ENCODE measurements at places on chromosomes 4 and X.

GRCh38 chr4:54066718-54067129 lies 2.3 kb upstream of the CHIC2 start:
- DNase-seq: no peak

DNA sequence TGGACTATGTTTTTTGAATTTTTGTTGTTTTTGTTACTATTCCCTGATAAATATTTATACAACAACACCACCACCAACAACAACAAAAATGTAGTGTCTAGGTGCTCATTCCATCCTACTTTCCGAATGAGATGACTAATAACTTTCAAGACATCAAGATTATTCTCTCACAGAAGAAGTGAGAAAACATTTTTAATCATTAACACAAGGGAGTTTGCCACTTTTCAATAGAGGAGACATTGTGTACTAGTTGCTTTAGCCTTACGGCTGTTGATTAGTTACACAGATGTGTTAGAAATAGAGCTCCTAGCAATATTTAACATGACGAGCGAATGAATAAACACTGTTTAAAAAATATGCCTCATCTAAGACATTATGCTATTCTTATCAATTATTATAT lies 898.8 kb downstream of the C4orf33 start:
- DNase-seq: no peak

GRCh38 chr4:168484626-168485025 lies 4.3 kb upstream of the DDX60L start:
- no peak for DNase-seq

- DNase-seq: no peak
Observed at GRCh38 chr4:173524218-173525117, 5.6 kb downstream of the HAND2 start.

DNA sequence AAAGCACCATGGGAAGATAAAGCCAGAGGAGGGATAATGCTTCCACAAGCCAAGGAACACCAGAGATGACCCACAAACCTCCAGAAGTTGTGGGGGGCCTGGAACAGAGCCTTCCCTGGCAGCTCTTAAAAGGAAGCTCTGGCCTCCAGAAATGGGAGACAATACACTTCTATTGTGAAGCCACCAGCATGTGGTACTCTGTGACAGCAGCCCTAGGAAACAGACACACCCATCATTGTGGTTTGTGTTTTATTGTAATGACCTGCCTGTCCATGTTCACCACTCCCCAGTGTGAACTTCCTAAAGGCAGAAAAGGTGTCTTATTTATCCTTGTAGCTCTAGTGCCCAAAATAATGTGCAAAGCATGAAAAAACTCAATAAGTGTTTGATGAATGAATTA lies 264.1 kb upstream of the GATB start:
- no peak for DNase-seq

GRCh38 chrX:1205681-1206611 lies 6.5 kb downstream of the CRLF2 start:
- DNase-seq: peak; percentile 95

- DNase-seq: no peak
Observed at GRCh38 chr4:139453041-139453370, 915 bp upstream of the RAB33B start.

DNA sequence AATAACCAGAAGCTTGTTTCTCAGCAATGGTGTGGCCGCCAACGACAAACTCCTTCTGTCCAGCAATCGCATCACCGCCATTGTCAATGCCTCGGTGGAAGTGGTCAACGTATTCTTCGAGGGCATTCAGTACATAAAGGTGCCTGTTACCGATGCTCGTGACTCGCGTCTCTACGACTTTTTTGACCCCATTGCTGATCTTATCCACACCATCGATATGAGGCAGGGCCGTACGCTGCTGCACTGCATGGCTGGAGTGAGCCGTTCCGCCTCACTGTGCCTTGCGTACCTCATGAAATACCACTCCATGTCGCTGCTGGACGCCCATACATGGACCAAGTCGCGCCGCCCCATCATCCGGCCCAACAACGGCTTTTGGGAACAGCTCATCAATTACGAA lies 383 bp downstream of the DUSP21 start:
- DNase-seq: no peak

GRCh38 chrX:45850775-45851433 lies 650.2 kb upstream of the DIPK2B start:
- no peak for DNase-seq

- DNase-seq: no peak
Observed at GRCh38 chrX:28391528-28391927, 195.7 kb upstream of the IL1RAPL1 start.

DNA sequence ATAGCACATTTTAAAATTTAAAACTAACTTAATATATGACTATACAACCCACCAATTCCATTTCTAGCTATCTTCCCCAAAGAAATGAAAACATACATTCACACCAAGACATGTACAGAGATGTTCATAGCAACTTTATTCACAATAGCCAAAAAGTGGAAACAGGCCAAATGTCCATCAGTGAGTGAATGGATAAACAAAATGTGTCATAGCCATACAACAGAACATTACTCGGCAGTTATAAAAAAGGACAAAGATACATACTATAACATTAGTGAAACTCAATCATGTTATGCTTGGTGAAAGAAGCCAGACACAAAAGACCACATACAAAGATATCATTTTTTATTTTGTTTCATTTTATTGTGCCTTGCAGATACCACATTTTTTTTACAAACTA lies 396.8 kb downstream of the PACRGL start:
- no peak for DNase-seq

DNA sequence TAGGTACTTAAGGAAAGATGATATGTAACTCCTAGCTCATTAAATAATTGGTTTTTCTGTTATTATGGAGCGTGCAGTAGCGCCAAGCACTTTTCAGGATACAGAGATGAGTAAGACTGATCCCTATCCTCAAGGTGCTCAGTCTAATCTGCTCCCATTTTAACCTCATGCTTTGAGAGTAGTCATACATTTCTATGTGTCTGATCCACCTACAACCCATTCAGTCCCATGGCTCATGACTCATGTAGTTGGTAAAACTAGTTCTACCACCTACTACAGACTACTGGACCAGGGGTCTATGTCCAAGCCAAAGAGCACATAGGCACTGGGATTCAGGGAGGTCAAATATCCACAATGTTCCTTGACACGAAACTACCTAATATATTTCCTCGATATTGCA lies 60.8 kb downstream of the TMEM154 start:
- DNase-seq: no peak

DNA sequence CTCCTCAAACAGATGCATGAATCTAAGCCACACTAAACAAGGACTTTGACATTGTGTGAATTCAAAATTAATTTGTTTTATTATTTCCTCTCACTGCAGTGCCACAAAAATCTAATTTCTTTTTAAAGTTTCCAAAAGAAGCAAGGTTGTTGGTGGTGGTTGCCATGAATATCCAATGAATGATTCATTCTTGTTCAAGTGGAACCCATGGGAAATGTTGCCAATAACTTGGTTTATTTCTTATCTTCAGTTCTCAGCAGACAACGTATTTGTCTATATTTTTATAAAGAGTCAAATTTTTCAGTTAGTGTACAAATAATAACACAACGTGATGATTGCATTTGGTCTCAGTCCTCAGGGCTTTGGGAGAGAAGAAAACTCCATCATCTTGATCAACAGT lies 309.4 kb upstream of the NOCT start:
- no peak for DNase-seq

GRCh38 chr4:15488658-15489470 lies 19.2 kb downstream of the CC2D2A start:
- DNase-seq: no peak

- DNase-seq: no peak
Observed at GRCh38 chr4:113707048-113707447, 54.5 kb downstream of the CAMK2D start.

- no peak for DNase-seq
Observed at GRCh38 chr4:18389115-18389514, 367.6 kb upstream of the LCORL start.

DNA sequence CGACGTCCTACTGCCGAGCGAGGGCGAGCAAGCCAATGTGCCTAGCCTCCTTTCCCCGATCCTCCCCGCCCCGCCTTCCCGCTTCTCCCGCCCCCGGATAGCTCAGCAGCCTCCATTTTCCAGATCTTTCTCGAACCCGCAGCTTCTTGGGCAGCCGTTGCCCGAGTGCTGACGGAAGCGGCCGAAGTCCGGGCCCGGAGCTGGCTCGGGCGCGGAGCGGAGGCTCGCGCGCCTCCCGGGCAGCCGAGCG lies 172 bp upstream of the HSPA4L start:
- peak; percentile 65 for DNase-seq

GRCh38 chr4:83561381-83561780 lies 25.5 kb downstream of the GPAT3 start:
- peak; percentile 80 for DNase-seq

- no peak for DNase-seq
Observed at GRCh38 chrX:24301806-24302205, 12.1 kb downstream of the SUPT20HL2 start.

- no peak for DNase-seq
Observed at GRCh38 chrX:81195259-81195658, 6.5 kb downstream of the HMGN5 start.

GRCh38 chrX:150361777-150362351 lies 1.3 kb upstream of the MAMLD1 start:
- DNase-seq: no peak

DNA sequence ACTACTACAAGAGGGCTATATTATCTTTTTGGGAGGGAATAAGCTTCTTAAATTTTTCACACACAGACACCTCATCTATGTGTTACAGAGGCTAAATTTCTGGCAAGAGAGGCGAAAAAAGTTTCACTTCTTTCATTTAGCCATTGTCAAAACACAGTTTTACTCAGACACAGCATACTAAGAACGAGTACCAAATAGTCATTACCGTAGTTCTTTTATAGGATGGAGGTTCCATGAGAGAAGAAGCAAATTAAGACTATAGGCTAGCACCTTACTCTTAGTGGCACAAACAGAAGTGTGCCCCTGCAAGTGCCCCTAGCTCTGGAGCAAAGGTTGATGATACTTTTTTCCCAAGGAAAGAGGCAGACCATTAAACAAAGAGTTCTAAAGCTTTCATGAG lies 26.2 kb downstream of the UGT2B7 start:
- no peak for DNase-seq

DNA sequence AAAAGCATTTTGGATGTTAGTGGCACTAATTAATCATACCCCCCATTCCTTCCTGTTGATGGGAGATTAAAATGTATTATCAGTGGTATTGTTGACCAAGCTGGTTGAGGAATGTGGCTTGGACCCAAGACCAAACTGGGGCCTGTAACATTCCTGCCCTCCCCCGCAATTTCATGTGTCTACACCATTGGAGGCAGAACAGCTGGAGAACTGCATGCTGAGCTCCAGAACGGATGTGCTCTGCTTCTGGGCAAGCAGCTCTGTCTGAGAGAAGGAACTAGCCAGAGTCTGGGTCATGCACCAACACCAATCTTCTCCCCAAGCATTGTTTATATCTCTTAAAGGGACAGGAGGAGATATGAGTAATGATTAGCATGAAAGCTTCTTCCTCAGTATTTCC lies 185.5 kb downstream of the CEP135 start:
- DNase-seq: no peak

GRCh38 chr4:165537028-165537648 lies 158.3 kb downstream of the CPE start:
- peak; percentile 51 for DNase-seq

DNA sequence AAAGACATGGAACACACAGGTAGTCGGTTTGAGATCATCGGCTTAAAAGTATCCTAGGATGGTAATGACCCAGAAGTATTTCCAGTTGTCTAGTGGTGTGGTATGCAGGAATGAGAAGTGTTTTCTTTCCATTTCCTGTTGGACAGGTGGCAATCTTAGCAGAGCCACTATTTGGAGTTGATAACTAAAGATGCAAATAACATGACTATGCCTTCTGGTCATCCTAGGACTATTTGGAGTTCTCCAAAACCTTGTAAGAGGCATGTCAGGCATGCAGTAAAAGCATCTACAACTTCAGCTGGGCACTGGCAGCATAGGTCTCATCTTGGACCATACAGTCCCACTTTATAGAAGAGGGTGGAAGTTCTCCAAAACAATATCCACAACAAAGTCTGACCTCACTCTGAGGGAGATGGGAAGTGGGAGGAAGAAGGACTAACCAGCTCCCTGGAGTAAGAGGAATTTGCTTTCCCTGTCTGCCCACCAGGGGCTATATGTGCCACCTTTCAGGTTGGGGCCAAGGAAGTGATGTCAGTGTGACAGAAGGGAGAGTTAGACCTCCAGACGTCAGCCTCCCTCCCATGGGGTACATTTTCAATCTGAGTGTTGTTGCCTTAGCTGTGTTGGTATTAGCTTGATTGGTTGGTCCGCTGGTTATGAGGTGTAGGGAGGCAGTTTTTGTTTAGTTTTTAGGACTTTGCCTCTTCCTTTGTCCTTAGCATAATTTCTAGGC lies 101.2 kb upstream of the MYOZ2 start:
- DNase-seq: no peak

GRCh38 chrX:44352758-44353157 lies 9.3 kb upstream of the EFHC2 start:
- no peak for DNase-seq

DNA sequence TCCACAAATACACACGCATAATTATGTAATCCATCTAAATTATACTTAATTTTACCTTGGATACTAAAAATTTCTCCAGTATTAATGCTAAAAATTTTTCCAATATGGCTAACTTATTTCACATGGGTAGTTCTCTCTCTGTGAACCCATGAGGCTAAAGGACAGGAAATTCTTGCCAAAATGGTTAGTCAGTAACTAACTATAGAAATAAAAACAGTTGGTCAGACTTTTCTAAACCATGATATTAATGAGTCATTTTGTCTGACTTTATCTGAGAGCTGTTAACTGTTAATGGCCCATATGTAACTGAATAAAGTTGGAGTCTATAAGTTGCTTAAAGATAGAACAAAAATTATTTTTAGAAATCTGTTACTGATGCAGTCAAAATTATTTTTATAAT lies 549.4 kb downstream of the TLL1 start:
- no peak for DNase-seq

DNA sequence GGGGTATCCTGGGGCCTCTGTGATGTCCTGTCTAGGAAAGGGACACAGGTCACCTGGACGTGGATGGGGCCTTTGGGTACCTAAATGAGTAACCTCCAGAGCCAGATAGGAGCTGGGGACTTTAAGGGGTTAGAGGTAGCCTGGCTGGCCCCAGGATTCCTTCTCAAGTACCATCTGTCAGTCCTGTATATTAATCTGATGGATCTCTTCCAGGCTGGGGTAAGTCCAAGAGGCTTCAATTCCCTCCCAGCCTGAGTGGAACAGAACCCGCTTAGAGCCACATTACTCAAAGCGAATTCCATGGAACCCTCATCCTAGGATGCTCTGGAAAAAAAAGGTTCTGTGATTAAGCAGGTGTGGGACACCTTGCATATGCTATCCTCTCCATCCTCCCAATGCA lies 24.8 kb upstream of the MAP3K15 start:
- DNase-seq: no peak

DNA sequence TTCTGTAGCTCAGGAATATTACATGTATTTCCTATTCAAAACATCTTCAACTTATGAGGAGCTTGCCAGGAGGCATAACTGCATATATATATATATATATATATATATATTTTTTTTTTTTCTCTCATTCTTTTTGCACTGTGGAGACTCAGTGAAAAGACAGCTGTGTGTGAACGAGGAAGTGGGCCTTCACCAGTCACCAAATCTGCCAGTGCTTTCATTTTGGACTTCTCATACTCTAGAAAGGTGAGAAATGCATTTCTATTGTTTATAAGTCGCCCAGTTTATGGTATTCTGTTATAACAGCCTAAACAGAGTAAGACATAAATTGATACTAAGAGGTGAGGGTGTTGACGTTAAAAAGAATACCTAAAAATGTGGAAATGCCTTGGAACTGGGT lies 710.6 kb downstream of the TRAM1L1 start:
- DNase-seq: no peak

GRCh38 chr4:153535772-153536513 lies 69.8 kb downstream of the TMEM131L start:
- no peak for DNase-seq

All from HCT116 (cell line).